HTR-8/SVneo (cell line): ENCODE measurements at places on chromosomes 7 and 10.

- no peak for DNase-seq
Observed at GRCh38 chr7:32117837-32118236, 47.6 kb upstream of the PDE1C start.

DNA sequence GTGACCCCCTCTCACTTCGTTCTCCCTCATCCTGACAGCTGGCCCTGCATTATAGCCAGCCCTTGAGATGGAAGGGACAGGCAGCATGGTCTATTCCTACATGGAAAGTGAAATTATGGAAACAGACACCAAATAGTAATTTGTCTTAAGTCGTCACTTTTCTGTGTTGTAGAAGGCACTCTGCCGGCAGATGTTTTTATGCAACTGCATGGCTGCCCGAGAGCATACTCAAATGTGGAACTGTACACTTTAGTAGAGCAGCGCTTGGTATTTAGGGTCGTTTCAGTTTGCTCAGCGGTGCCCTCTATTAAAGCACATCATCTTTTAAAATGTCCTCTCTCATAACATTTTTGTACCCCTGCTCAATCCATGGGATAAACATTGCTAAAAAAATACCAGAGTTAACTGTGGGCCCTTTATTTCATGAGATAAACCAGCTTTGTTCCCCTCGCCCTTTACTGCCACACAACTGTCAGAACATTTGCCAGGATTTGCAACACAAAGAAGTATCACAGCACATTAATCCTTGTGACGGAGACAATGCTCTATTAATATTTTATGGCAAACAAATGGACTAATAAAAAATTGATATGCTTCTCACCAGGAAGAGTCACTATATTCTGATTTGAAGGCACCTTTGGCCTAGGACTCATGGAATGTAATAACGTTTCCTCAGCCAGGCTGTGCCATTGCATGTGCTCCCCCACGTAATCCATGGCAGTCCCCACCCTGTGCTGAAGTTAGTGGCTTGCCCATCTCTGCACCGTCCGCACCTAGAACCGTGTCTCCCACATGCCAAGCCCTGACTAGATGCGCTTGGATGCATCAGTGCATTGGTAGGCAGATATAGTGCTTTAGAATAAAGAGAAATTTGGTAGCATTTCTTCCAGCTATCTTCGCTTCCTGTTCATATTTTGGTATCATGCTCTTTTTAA, 221.3 kb downstream of the PAXIP1 start:
- DNase-seq, result no peak

- no peak for DNase-seq
Observed at GRCh38 chr10:77226452-77226851, 411.2 kb downstream of the KCNMA1 start.

GRCh38 chr7:134695321-134695860, 48.7 kb downstream of the BPGM start:
- no peak for DNase-seq

GRCh38 chr10:27457966-27458365, 46.1 kb upstream of the RAB18 start:
- DNase-seq, result no peak
